ENCODE measurements at places on chromosomes 12 and 14.
A peak's percentile ranks its signal among the peaks of the same experiment; 100 is the strongest.

DNA sequence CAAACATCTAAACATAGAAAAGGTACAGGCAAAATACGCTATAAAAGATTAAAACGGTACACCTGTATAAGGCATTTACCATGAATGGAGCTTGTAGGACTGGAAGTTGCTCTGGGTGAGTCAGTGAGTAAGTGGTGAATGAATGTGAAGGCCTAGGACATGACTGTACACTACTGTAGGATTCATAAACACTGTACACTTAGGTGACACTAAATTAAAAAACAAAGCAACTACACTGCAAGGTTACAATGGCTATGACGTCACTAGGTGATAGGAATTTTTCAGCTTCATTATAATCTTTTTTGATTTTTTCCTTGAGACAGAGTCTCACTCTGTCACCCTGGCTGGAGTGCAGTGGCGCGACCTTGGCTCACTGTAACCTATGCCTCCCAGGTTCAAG lies 269.2 kb downstream of the KSR2 start:
- no peak for DNase-seq

DNA sequence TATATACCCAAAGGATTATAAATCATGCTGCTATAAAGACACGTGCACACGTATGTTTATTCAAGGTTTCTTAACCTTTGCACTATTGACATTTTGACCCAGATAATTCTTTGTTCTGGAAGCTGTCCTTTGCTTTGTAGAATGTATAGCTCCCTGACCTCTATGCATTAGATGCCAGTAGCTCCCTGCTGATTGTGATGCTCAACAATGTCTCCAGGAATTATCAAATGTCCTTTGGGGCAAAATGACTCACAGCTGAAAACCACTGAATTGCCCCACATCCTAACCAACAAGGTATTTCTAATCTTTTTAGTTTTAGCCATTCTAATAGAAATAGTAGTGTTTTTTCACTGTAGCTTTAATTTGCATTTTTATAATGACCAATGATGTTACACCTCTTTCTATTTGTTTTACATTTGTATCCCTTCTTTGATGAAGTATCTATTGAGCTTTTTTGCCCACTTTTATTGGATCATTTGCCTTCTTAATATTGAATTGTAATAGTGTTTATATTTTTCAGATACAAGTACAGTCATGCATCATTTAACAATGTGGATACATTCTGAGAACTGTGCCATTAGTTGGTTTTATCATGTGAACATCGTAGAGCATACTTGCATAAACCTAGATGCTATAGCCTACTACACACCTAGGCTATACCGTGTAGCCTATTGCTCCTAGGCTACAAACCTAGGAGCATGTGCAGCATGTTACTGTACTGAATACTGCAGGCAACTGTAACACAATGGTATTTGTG lies 10.4 kb upstream of the NOPCHAP1 start:
- DNase-seq = peak; percentile 76

- DNase-seq = peak; percentile 28
These were observed 5.4 kb downstream of the KCNH5 start for GRCh38 chr14:63039866-63040265.

GRCh38 chr12:111025792-111026430 lies 105.5 kb upstream of the MYL2 start:
- no peak for DNase-seq

GRCh38 chr12:102956738-102957327 lies 641 bp upstream of the ASCL1 start:
- DNase-seq = no peak

GRCh38 chr12:77401064-77401769 lies 335.8 kb upstream of the E2F7 start:
- DNase-seq = no peak

DNA sequence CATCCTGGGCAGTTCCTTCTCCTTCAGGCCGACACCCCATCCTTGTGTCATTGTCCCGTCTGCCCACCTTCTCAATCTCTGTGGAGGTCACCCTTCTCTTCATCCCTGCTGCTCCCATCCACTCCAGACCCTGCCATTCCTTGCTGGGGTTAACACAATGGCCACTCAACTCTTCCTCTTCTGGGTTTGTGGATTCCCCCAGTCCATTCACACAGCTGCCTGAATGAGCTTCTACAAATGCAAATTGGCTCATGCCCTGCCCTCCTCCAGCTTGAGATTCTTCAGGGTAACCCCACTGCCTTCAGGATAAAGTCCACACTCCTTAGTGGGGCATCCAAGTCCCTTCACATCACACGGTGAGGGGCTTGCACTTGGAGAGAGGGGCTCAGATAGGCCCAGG lies 17.2 kb upstream of the PRMT8 start:
- no peak for DNase-seq

DNA sequence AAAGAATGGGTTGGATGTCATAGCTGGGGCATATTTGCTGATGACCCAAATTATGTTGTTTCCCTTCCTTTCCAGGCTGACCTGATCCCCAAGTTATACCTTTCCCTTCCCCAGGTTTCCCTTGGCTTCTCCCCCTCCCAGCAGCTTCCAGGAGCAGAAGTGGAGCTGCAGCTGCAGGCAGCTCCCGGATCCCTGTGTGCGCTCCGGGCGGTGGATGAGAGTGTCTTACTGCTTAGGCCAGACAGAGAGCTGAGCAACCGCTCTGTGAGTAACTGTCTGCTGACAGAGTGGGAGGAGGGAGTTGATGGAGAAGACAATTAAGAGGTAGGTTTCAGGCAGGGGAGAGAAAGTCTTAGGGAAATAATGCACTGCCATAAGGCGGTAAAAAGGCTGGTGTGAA lies 25.0 kb downstream of the A2ML1 start:
- no peak for DNase-seq

DNA sequence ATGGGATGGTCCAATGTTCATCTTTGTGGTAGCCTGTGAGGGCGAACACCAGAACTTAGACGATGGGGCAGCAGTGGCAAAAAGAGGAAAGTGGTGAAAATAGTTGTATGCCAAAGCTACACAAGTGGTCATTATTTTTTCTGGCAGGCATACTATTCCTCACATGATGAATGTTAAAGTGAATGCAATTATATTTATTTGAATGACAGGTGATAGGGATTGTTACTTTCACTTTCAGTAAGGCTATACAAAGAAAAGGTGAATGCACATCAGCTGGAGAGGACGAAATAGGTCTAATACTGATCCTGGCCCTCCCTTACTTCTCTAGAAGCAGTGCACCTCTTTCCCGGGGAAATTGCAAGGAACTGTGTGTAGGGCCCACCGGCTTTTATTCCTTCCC lies 470.1 kb downstream of the TMTC2 start:
- no peak for DNase-seq

DNA sequence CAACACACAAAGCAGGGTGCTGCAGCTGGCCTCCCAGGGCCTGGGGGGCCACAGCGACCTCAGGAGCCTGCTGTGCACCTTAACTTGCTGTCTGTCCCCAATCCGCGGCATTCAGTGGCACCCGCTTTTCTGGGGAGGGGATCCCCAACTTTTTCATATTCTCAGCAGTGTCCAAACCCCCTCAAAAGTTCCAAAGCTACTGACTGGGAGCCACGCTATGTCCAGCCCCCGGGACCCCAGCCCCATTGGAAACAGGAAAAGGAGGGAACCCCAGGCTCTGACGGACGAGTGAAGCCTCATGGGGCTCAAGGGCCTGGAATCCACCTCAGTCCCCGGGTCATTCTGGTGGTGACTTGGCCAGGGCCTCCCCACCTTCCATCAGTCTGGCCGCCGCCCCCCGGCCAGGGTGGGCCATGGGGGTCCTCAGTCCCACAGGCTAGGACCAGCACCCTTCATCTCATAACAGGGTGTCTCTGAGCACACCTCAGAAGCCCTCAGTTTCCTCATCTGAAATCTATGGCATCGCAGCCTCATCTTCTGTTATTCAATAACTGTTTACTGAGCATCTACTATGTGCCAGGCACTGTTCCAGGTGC lies 127.3 kb downstream of the NCOR2 start:
- DNase-seq = no peak

DNA sequence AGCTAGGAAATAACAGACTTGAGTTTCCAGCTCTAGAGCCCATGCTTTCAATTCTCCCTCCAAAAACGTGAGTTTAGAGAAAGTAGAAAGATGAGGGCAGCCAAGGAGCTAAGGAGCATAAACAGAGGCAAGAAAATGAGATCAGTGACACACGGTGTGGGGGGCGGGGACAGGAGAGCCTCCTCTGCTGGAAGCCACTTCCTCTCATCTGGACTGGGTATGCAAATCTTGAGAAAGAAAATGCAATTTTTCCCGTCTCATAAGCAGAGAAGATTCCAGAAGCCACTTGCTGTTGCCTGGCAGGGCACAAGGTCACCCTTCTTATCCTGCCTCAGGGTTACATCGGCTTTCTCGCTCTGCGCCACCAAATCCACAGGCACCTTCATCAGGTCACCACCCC lies 6.0 kb downstream of the OR10P1 start:
- no peak for DNase-seq

DNA sequence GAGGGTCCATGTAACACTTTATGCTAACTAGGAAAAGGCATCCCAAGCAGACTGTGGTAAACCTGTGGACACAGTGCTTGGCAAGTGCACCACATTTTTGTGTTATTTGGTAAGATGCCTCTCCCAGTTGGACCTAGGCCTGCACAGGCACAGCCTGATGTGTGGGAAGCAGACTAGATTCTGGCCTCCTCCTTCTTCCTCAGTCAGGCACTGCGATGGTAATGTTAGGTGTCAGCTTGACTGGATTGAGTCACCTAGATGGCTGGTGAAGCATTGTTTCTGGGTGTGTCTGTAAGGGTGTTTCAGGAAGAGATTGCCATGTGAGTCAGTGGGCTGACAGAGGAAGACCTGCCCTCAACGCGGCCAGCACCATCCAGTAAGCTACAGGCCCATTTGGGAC lies 25.3 kb upstream of the RHOJ start:
- peak; percentile 49 for DNase-seq

- DNase-seq = no peak
These were observed 21.0 kb upstream of the LMO3 start for GRCh38 chr12:16626991-16627390.

- no peak for DNase-seq
These were observed at the start of gene CEBPE for GRCh38 chr14:23118506-23119362. TSS of gene CEBPE (minus strand) at chr14:23119255. CDS start at chr14:23119091, 164 bp downstream.

DNA sequence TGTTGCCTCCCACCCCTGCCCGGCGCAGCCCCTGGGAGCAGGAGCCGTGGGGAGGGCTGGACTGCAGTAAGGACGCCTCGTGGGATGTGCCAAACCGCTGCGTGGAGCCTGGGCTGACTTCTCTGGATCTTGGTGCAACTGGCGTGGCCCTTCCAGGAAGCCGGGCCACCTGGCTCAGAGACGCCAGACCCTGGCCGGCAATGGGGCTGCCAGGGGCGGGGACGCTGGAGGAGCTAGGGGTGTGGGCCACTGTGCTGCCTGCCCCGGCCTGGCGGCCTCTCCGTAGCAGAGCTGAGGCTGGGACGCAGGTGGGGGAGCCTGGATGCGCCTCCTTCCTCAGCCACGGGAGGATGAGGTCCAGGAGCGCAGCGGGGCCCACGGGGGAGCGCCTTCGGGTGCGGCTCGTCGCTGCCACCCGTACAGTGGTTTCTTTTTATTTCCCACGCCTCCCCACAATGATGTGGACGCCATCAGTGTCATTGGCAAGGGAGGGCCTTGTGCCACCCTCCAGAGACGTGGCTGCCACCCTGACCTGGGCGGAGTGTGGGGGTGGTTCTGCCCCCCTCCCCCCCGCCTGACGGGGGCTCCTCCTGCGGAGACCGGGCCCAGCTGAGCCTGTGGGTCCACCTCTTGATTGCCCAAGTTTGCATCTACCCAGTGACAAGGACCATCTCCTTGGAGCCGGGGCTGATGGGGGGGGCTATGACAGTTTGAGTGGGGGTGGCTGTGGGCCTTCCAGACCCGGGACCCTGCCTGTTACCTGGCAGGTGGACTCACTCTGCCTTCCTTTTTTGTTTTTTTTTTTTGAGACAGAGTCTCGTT lies 11.3 kb downstream of the DDX51 start:
- DNase-seq = no peak

- DNase-seq = peak; percentile 79
These were observed 52.2 kb downstream of the ST8SIA1 start for GRCh38 chr12:22282283-22282682.

DNA sequence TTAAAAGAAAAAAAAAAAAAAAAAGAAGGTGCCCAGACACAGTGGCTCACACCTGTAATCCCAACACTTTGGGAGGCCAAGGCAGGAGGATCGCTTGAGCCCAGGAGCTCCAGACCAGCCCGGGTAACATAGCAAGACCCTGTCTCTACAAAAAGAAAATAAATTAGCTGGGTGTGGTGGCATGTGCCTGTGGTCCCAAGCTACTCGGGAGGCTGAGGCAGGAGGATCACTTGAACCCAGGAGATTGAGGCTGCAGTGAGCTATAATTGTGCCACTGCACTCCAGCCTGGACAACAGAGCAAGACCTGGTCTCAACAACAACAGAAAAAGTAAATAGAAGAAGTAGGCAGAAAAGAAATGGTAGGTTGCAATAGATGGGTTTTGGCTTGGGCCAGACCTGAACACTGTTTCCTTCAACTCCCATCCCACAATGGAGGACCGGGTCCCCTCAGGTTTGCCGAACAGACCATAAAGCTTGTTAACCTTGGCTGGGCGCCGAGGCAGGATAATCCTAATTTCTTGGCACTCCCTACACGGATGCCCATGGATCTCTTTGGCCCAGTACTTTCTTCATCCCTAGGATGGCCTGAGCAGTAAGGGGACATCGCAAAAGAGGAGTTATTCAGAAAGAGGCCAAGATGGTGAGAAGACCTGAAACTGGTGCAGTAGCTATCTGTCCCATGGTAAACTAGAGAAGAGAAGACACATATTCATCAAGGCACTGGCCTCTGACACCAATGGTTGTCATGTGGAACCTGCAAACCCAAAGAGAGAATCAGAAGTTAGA lies 165.5 kb upstream of the CCND2 start:
- no peak for DNase-seq

DNA sequence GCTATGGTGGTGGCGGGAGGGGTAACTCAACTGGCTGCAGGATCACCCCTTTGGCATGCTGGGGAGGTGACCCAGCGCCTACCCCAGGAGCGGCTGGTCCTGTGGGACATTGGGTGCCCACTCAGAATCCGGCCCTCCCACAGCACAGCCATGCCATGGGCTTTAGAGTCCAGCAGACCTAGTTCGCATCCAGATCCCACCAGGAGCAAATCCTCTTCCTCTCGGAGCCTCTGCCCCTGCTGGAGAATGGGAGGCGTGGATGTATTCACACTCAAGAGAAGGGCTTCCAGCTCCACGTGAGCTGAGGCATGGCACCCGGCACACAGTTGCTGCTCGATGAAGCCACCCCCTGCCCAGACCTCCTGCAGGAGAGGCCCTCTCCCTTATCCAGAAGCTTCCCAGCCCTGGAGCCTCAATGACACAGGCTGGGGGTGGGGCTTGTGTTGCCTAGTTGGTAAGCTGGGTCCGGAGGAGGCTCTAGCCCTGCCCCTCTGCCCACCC lies 17.7 kb downstream of the FAM222A start:
- no peak for DNase-seq

Measured in fibroblast of skin of right quadriceps (primary cell).